ENCODE measurements at places on chromosomes 3 and 15. TPM values are rescaled to one million over a fixed set of nuclear protein-coding genes. Genes with fewer than 3 reads are reported as not detected.

DNA sequence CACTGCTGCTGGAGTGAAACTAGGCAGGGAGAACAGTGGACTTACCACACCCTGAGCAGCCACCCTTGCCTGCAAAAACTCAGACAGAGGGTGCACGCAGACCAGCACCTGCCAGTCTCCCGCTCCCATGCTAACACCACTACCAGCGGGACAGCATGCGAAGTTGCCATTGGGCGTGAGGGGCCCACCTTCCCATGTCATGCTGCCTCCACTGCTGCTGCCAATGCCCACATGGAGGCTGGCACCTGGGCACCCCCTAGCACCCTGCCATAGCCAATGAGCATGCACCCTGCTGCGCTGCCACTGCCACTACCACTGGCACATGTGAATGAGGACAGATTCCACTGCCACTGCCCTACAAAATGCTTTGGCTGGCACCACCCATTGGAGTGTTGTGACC, 19.7 kb upstream of the MINAR1 start:
- H3K27me3 ChIP-seq: no peaks in the 10 kb centered on the region
- H3K4me1 ChIP-seq: no peaks in the 10 kb centered on the region
- H3K4me3 ChIP-seq: no peak overlapping the region
- no peak for DNase-seq
- H3K27ac ChIP-seq: no peak overlapping the region

GRCh38 chr3:179266701-179267211, 15.8 kb upstream of the KCNMB3 start:
- peaks cover 5% of the 10 kb centered on the region for H3K4me1 ChIP-seq
- peaks cover 4% of the 10 kb centered on the region for H3K27me3 ChIP-seq
- no peaks in the 10 kb centered on the region for H3K36me3 ChIP-seq
- no peak overlapping the region for H3K27ac ChIP-seq
- H3K4me3 ChIP-seq: no peak overlapping the region

DNA sequence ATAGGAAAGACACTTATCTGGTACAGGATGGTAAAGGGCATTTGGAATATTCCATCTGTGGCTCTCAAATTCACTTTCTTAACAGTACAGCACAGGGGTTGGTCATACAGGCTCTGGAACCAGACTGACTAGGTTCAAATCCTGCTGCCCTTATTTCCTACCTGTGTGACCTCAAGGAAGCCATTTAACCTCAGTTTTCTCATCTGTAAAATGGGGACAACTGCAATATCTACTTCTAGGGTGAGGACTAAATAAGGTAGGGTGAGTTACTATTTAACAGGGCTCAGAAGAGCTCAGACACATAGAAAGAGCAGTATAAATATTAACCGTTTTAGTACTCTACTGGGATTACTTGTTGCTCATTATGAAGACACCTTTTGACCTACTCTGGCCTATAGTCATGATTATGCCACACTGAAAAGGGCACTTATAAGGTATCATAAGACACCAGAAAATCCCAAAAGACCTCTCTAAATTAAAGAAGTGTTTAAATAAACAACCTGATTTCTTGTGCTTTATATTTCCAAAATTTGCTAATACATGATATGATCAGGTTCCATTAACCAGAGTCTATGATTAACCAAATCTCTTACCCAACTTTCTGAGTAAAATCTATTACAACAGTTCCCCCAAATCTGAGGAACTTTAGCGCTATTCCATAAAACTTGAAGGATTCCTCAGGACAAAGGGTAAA, 6.5 kb downstream of the RFTN1 start:
- no peak overlapping the region for H3K27ac ChIP-seq
- peak overlapping the region; percentile 89 for H3K4me3 ChIP-seq
- no peaks in the 10 kb centered on the region for H3K27me3 ChIP-seq
- no peak for DNase-seq
- peaks cover 60% of the 10 kb centered on the region for H3K4me1 ChIP-seq

DNA sequence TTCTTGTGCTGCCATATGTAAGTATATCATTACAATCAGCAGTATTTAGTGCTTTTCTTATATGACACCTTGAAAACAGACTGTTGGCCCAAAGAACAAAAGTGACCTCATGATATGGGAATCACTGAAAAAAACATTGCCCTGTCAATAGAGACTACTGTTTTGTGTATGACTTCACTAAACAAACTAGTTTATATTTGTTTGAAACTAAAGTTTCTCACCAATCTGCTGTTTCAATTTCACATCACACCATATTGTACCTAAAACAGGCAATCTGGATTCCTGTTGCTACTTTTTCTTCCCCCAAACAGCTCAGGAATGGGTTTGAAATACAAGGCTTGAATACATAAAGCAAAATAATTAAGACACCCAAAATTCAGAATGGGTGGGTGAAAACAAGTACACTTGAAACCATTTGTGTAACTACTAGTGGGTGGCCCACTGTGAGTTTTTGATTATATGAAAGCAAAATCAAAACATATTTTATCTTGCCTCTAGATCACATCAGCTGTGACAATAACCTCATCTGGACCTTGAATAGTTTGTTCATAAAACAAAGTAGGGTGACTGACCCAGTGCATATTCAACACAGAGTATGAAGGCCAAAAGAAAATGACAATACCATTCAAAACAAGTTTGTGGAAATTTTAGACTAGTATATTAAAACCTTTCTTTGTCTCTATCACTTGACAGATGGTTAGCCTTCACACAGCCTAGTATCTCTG, 5.9 kb downstream of the ZBTB20 start:
- H3K4me1 ChIP-seq: peaks cover 11% of the 10 kb centered on the region
- H3K4me3 ChIP-seq: no peak overlapping the region
- no peak for DNase-seq

The PARP15 gene
- polyA plus RNA-seq: 10.7 TPM

The HPS3 gene
- polyA plus RNA-seq: 36.1 TPM

Measured in CD4-positive, CD25-positive, alpha-beta regulatory T cell (primary cell).